ENCODE measurements at places on chromosomes 6 and 20. TPM values are rescaled to one million over a fixed set of nuclear protein-coding genes. Genes with fewer than 3 reads are reported as not detected.

ASIP gene
- total RNA-seq = not detected

SMOC2 gene
- total RNA-seq = 1.9 TPM

MATN4 gene
- not detected for total RNA-seq

CRISP3 gene
- not detected for total RNA-seq

VGLL2 gene
- total RNA-seq = not detected

EYS gene
- 7.5 TPM for total RNA-seq

LAMA2 gene
- 30.8 TPM for total RNA-seq

SUMO4 gene
- 12.2 TPM for total RNA-seq

IER3 gene
- 4.5 TPM for total RNA-seq

SRSF12 gene
- 38.0 TPM for total RNA-seq

TSBP1 gene
- total RNA-seq = not detected

ADGRF1 gene
- under 0.01 TPM for total RNA-seq

LKAAEAR1 gene
- total RNA-seq = 0.36 TPM

NRSN1 gene
- total RNA-seq = 26.8 TPM

CSNK2A1 gene
- 187 TPM for total RNA-seq

SDC4 gene
- total RNA-seq = 1.6 TPM

OR2J3 gene
- not detected for total RNA-seq

ENPP1 gene
- total RNA-seq = 1.6 TPM

APCDD1L gene
- total RNA-seq = not detected

IL17A gene
- not detected for total RNA-seq

C20orf141 gene
- not detected for total RNA-seq

ZC2HC1B gene
- not detected for total RNA-seq

FKBP1C gene
- 0.36 TPM for total RNA-seq

PLTP gene
- 37.5 TPM for total RNA-seq

CST1 gene
- total RNA-seq = not detected

TRIM26 gene
- 17.6 TPM for total RNA-seq

RHAG gene
- 0.64 TPM for total RNA-seq

C6orf52 gene
- total RNA-seq = 1.5 TPM

NRN1 gene
- 55.1 TPM for total RNA-seq

OLIG3 gene
- total RNA-seq = 1.2 TPM

POM121L2 gene
- not detected for total RNA-seq

EDN1 gene
- 6.3 TPM for total RNA-seq

GNRH2 gene
- total RNA-seq = not detected

FRK gene
- 0.36 TPM for total RNA-seq

SERINC1 gene
- 345 TPM for total RNA-seq

MCCD1 gene
- total RNA-seq = not detected

MSH5 gene
- total RNA-seq = 11.3 TPM

ULBP2 gene
- total RNA-seq = 3.2 TPM

GRM1 gene
- 28.9 TPM for total RNA-seq

RBM38 gene
- 11.4 TPM for total RNA-seq

All from cerebellum (tissue), 4 donors.